ENCODE measurements at places on chromosomes 1 and 21.

- DNase-seq = no peak
Observed at GRCh38 chr1:228088586-228089498, 6.3 kb downstream of the ARF1 start.

DNA sequence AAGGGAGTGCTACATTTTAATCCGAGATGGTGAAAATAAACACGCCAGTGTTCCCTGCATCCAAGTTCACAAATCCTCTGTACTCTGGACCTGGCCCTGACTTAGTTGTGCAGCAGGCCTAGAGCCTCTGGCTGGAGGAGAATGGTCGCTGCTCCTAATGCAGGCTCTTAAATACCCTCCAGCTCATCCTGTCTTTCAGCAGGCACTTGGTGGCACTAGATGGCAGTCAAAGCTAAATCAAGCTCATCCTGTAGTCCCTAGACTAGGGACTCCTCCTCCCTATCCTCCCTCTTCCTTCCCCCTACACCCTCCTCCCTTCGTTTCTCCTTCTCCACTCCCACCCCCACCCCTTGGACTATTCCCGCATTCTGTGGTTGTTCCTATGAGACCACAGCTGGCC is 41.6 kb upstream of the MTR start:
- DNase-seq = no peak

GRCh38 chr1:30140566-30140965 is 582.8 kb downstream of the MATN1 start:
- no peak for DNase-seq

DNA sequence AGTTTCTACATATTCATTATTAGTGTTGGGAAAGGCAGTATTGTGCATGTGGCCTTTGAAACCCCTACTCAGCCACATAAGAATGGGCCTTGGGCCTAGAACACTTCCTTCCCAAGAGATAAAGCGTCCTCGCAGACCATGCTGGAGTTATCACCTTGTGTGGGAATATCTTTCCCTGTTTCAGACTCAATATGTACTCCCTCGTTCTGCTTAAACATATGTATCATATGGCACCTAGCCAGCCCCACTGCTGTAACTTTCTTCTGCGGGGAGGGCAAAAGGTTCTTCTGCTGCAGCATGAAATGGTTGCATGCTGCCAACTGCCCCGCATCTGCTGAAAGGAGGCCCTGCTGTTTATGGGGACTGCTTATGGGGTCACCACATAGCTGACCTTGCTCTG is 92.0 kb downstream of the CRB1 start:
- no peak for DNase-seq

DNA sequence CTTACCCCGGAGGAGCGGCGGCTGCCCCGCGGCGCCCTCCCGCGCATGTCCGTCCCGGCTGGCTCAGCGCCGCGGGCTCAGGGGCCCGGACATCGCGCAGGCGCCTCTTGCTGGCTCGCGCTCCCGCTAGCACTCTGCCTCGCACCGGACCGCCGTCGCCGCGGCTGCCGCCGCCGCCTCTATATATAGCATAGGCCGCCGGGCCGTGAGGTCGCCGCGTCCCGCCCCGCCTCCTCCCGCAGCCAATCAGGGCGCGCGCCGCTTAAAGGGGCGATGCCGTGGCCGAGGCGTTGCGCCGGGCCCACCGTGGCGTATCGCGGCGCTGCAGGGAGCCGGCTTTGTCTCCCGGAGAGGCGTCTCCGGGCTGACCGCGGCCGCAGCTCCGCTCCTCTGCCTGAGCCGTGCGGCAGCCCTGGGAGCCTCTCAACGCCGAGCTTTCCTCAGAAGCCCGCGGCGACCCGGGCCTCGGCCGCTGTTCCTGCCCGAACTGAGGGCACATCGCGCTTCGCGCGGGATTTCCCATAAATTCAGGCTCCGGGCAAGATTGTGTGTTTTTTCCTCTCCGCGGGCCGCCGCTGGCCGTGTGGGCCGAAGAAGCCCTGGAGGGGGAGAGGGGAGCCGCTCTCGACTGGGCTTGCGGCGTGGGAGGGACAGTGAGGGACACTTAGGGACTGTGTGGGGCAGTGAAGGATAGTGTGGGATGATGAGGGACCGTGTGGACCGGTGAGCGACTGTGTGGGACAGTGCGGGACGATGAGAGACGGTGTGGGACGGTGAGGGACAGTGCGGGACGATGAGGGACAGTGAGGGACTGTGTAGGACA is at the start of gene ERRFI1:
Gene ERRFI1 (minus strand): TSS at position 157 of the 823 bp plus-strand sequence. CDS start 10,690 bp downstream, outside the sequence.
- peak; percentile 91 for DNase-seq

DNA sequence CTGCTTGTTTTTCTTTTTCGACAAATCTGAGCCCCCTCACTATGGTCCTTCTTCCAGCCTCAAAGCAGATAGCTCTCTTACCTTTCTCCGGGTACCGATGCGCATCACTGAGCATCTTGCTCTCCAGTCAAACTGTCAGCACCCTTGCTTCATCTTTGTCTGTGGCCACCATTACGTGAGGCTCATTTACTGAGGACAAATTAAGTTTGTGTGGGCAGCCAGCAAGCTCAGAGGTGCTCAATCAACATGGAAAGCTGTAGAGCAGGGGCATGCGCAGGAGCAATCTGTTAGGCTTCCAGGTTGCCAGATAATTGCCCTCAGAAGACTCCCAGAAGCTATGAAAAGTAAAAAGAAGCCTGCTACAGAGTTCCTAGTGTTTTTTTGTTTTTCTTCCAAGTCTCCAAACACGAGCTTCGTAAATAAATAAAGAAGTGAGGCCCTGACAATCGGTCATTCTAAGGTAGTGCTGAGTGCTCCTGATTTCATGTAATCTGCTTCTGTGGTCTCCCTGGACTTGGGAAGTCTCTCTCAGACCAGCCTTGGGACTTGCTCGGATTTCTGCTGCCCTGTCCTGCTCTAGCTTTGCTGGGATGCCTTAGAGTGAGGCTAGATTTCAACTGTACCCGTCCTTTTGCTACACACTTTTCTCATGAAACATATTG is 1.8 kb downstream of the C1orf53 start:
- no peak for DNase-seq

DNA sequence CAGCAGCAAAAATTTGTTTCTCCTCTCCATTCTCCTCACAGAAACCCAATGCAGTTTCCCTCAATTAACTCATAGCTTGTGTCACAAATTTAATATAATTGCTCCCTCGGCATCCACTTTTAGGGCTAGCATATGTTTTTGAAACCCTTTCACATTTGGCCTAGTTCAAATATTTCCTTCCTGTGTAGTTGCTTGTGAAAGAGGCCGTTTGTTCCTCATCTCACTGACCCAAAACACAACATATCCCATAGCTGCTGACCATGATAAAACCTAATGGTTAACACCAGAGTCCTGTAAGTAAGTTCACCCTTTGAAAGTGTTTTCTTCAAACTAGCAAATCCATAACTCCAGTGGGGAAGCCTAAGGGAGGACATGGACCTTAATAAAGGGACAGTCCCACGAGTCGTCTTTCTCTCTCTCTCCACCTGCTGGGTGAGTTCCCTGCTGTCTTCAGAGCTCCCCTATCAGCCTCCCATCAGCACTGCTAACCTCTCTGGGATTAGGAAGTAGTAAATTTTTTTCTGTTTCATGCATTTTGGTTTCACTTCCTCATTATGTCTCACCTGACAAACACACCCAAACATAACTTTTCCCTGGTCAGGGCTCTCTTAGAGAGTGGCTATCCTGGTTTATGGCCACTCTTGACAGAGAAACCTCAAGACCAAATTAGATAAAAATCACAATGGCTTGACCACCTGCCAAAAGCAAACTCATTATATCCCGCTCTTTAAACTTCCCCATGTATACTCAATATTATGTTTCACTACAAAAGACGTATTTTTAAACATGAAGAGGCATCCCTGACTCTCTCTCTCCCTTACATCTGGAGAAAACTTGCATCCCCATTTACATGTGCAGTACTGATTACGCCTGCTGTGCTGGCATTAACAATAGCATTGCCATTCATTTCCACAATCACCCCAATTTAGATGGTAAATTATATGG is 177.7 kb upstream of the HP1BP3 start:
- no peak for DNase-seq

- DNase-seq = no peak
Observed at GRCh38 chr1:36352125-36352909, 28.9 kb upstream of the EVA1B start.

GRCh38 chr1:1019122-1019999 is 559 bp upstream of the AGRN start:
- peak; percentile 85 for DNase-seq

DNA sequence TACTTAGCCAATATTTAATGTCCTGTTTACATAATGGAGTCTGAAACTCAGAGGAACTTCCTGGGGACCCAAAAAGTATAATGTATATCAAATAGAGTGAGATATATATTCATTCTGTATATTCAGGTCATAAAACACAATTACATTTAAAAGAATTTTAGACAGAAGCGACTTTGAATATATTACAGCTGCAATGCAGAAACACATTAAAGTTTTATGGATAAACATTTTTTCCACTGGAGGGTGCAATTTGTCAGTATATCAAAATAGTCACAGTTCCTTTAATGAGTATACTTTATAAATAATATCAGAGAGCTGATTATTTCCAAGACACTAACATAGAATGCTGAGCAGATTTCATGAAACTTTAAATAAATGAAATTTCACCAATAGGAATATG is 43.9 kb upstream of the CRB1 start:
- DNase-seq = no peak

DNA sequence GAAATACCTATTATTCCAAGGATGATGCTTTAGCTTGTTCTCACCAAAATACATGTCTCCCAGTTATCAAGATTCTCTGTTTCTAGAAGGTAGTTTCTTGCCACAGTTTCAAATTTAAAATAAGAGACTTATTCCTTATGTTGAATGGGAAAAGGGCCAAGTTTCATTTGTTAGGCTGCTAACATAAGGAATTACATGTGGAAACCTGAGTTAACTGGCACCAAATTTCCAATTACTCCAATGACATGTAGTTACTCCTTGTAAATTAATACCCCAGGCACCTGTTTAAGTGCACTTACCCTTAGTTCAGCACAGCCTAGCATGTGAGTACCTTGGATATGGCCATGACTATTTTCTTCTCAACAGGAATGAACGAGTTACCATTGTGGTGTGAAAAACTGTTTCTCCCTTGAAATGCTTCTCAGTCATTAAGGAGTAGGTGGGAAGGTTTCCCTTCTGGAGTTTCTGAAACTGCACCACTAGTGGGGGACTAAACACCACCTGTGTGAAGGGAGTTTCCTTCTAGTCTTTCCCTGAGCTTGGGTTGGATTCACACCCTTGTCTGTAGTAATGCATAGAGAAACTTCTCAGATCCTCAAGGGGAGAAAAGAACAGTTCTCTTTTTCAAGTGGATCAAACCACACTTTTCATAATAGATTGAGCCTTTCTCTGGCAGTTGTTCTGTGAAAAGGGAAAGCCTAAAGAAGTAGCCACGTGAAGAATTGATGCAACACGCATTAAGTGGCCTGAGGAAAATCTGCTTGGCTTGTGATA is 32.3 kb upstream of the LRRC8C start:
- no peak for DNase-seq

DNA sequence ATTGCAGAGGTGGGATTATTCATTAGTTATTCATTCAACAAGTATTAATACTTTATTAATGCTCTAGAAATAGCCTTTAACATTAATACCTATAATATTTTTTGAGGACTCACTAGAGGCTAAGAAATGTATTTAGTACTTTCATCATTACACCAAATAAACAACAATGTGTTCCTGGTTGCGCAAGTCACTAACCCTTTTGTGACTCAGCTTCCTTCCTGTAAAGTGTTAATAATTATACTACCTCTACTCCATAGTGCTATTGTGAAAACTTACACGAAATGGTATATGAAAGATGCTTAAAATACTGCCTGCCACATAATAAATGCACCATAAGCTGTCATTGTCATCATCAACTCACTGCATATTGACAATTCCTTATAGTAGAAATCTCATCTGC is 431.0 kb downstream of the DPYD start:
- DNase-seq = no peak

GRCh38 chr1:107457989-107458388 is 317.1 kb downstream of the NTNG1 start:
- no peak for DNase-seq

DNA sequence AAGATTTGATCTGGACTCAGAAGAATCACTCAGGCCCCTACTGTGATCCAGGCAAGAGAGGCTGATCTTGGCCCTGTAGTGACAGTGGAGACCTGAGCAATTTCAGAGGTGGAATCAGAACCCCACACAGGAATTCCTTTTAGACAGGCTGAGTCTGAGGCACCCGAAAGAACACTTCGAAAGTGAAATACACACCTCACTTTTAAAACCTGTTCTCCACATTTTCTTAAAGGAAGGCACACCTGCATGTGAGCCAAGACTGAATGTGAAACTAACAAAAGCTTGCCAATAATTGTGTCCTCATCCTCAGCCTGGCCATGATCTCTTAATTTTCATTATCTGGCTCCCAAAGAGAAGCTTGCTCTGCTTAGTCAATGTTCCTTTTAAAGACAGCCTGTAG is 32.2 kb downstream of the SIPA1L2 start:
- DNase-seq = no peak

DNA sequence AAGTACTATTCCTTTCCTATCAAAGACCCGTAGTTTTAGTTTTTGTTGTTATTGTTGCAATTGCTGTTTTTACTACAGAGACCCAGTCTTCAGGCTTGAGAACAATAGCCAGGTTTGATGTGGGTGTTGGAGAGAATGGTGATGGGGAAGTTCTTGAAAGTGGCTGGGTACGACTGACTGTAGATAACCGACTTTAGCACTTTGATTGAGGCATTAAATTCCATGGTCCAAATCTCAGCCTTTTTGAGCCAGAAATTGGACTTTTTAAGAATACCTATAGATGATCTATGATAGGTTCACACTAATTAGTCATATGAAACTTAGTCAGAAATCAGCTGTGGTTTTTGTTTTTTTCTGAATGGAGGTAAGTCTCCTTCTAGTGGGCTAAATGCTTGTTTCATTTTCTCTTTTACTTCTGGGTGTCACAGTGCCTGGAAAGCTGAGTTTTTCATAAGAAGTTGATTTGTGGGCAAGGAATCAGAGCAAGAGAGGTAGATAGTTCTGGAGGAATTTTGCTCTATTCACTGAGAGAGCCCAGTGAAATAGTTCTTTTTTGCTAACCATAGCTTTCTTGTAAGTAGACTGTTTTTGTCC is 2.8 kb downstream of the PPIH start:
- DNase-seq = no peak

DNA sequence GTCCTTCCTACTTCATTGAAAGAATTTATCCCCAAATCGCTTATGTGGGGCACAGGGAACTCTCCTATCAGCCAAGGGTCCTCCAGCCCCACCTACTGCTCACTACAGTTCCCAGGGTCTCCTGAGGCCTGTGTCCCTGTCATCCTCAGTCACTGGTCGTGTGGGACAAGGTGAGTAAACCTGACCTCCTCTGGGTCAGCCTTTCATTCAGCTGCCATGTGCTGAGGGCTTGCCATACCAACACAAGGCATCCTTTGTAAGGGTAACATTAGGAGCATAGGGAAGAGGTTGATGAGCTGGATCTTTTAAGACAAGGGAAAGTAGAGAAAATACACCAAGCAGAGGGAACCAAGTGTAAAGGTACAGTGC is 11.2 kb upstream of the SNAPIN start:
- no peak for DNase-seq

Measured in activated naive CD8-positive, alpha-beta T cell treated with anti-CD3 and anti-CD28 coated beads, Interleukin-2, amount 50 U/mL, for 24 hours (primary cell).